ENCODE measurements at places on chromosomes 6 and 20.

DNA sequence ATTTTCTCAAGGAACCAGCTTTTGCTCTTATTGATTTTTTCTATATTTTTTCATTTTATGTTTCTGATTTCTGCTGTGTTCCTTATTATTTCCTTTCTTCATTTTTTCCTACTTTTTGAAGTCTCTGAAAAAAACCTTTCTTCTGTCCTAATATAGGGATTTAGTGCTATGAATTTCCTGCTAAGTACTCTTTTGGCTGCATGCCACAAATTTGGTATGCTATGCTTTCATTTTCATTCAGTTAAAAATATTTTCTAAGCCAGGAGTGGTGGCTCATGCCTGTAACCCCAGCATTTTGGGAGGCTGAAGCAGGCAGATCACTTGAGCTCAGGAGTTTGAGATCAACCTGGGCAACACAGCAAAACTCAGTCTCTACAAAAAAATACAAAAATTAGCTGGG is 30.6 kb downstream of the SIRPD start:
- no peak for DNase-seq

- peak; percentile 59 for DNase-seq
Observed at GRCh38 chr6:125104425-125104824, 49.1 kb upstream of the TPD52L1 start.

- no peak for DNase-seq
Observed at GRCh38 chr6:152343735-152344360, 293.3 kb downstream of the SYNE1 start.

- DNase-seq, result peak; percentile 17
Observed at GRCh38 chr20:25053255-25054031, 4.5 kb downstream of the ACSS1 start.

DNA sequence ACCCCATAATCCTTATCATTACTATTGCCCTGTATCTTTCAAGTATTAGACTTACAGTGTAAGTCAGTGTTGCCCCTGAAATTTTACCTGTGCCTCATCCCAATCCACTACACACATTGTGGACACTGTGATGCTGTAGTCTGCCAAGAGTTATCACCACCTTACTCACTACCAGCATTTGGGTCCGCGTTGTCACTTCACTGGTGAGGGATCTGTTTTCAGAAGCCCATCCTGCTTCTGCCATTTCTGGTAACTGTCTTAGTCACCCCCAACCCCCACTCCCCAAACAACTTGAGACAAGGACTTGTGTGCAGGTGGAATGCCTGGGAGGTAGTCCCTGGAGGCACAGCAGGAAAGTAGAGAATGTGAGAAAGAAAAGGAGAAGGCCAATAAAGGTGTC is 6.0 kb upstream of the RAB44 start:
- DNase-seq, result no peak

GRCh38 chr6:143288923-143289322 is 161.6 kb downstream of the ADAT2 start:
- DNase-seq, result no peak

- DNase-seq, result no peak
Observed at GRCh38 chr20:11979306-11979990, 61.8 kb downstream of the BTBD3 start.

DNA sequence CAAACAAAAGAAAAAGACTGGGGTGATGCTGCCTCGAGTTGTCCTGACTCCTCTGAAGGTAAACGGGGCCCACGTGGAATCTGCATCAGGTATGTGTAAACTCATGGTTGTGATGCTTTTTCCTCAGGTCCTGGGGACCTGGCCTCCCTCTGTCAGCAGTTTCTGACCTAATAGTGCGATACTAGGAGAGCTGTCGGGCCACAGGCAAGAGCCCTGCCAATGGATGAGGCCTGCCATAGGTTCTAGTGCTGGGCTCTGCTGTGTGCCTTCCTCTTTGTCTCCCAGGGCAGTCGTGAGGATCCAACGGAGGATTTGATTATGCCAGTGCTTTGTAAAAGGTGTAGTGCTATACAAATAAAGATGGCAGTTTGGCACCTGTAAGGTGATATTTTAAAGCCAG is 71.2 kb downstream of the ASXL1 start:
- DNase-seq, result no peak

DNA sequence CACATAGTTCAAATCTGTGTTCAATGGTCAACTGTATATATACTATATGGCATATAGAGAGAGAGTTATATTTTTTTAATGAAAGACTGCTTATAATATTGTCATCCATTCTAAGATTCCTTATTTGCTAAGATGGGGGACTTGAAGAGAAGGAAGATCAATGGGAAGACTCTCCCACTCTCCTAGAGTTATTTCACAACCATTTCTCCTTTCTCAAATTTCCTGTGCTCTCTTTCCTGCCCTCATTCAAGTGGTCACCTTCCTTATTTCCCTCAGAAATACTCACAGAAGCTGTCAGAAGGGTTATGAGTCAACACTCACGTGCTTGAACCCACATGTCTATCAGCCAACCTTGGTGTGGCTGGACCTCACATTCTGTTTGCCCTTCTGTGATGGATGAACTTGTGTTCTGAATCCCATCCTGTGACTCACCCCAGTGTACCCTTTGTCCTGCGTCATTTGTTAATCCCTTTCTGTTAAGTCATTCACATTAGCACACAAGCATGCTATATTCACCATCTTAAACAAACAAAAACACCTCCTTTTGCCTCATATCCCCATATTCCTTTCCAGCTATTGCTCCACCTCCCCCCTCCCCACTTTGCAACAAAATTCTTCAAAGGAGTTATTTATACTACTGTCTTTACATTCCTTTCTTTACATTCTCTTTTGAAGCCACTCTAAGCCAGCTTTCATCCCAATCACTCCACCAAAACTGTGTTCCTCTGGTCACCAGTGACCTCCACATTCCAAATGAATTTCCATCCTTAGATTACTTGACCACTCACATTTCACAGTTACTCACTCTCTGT is 279.3 kb upstream of the TCF21 start:
- DNase-seq, result peak; percentile 100

- DNase-seq, result no peak
Observed at GRCh38 chr6:44202972-44203750, 13.6 kb upstream of the MYMX start.

DNA sequence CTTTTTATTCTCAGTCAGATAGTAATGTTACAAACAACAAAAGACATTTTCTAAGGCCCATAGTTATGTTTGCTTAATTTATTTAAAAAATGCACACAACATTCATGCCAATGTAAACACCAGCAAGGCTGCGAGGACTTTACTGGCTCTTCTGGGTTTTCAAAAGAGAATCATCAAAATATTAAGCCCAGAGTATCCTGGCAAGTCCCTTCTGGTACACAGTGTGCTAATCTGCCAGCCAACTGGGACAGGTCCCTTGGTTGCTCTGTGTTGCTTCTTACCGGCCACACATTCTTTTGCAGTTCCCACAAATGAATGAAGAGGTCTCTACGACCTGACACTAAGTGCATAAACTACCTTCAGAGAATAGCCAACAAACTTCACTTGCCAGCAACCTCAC is 42.6 kb upstream of the SPDEF start:
- no peak for DNase-seq

- peak; percentile 54 for DNase-seq
Observed at GRCh38 chr6:113634352-113635163, 222.6 kb upstream of the MARCKS start.

GRCh38 chr6:38603496-38603895 is 36.2 kb downstream of the BTBD9 start:
- no peak for DNase-seq

GRCh38 chr6:56387621-56388414 is 140.4 kb upstream of the COL21A1 start:
- DNase-seq, result peak; percentile 35

DNA sequence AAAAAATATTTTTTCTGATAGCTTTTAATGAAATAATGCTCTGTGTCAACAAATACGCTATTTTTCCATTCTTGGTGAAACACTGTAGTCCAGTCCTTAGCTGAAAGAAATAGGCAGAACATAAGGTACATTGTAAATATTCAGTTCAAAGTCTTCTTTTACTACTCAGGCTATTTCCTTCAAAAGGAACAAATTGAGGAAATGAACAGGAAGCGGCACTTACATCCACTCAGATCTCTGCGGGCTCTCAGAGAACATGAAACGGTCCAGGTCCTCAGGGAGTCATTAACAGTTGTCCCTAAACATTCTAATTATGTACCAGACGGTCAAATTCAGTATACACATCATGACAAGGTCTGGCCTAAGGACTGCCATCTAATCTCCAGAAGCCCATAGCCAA is 212.6 kb downstream of the KIF16B start:
- DNase-seq, result no peak

DNA sequence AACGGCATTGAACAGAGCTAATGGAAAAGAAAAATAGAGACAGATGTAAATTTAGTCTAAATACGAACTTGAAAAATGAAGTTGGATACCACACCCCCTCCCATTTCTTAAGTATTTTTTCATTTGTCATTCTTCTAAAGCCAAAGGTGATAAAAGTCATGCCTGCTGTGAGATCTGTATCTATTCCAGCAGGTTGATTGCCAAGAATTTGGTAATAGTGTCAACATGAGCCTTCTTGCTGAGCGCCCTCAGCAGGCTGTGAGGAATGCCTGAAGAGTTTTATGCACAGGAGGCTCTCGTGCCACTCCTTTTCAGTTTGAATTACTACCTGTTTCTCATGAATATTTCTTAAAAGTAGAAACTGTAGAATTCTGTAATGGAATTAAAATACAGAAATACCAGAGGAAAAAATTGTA is 165.4 kb downstream of the QKI start:
- peak; percentile 19 for DNase-seq

- DNase-seq, result no peak
Observed at GRCh38 chr6:46000905-46001304, 14.8 kb downstream of the CLIC5 start.

DNA sequence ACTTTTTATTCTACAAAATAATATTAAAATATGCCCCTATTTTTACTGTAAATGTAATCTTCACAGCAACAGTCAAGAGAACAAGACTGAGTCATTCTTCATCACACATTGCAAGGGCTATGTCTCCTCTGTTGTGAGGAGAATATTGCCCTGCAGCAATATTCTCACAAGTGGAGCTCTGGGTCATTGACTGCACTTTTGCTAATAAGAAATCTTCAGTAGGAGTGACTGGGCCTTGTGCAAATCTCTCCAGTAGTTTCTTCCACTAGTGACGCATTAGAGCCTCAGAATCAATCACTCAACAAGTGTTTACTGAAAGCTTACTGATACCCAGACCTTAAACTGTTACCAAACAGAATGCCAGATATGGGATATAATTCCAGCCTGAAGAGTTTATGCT is 49.1 kb downstream of the LAMA2 start:
- peak; percentile 83 for DNase-seq

GRCh38 chr6:13461805-13462204 is 25.6 kb downstream of the GFOD1 start:
- peak; percentile 46 for DNase-seq

DNA sequence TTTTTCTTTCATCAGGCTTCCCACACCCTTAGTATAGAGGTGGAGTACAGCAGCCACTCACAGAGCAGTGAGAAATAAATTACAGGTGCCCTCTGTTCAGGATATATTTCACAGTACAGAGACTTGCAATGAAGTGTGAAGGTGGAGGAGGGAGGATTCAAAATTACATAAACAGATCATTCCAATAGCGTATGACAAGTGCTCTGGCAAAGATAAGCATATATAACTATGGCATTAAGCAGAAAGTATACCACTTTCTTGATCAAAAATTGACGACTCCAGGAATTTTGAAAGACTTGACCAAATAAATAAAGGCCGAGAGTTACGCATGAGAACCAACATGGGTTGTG is 108.7 kb downstream of the GPX5 start:
- no peak for DNase-seq
